ENCODE measurements at places on chromosomes 6 and 20.

GRCh38 chr20:63822276-63822696, 8.8 kb downstream of the ZBTB46 start:
- DNase-seq: no peak

DNA sequence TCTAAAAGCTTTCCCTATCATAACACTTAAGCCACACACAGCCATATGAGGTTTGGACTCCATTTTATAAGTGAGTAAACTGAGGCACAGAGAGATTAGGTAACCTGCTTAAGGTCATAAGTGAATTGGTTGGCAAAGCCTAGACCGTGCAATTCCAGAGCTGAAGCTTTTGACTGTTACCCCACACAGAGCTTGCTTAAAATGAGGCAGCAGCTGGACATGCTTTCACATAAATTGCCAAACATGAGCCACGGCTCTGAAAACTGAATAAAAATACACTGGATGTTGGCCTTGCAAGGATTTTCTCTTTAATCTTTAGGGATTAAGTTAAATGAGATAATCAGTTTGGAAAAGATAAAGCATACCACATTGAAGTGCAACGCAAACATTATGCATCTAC, 2.5 kb downstream of the RIPOR2 start:
- DNase-seq: no peak

GRCh38 chr6:151111670-151112069, 128.1 kb upstream of the AKAP12 start:
- DNase-seq: no peak

DNA sequence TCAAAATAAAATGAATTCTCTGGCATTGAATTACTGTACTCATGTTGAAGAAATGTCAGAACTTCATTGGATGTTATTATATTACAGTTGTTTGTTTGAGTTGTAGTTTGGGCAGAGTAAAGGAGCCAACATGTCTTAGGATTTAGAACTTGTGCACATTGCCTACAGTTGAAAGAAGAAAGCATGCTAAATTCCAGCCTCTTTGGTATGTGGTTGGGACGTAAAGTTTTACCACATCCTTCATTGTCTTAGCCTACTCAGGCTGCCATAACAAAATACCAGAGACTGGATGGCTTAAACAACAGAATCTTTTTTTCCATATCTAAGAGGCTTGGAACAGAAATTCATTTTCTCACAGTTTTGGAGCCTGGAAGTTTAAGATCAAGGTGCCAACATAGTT, 42.4 kb downstream of the HFE start:
- no peak for DNase-seq

DNA sequence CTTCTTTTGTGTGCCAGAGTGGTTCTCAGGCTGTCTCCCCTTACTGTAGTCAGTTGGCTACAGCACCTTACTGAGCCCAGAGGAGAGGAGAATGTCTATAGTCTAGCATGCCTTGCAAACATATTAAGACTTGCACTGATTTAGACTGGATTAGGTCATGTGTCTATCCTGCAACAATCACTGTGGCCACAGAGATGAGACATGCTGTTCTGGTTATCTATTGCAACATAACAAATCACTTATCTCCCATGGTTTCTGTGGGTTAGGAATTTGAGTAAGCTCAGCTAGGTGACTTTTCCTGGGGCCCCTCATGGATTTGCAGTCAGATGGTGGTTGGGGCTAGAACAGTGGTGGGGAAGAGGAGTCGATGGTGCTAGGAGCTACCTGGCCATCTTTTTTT, 261.3 kb downstream of the SOD2 start:
- no peak for DNase-seq

Measured in amniotic stem cell (primary cell).